NCI-H774 (cell line): ENCODE measurements at places on chromosomes 6 and 20.

DNA sequence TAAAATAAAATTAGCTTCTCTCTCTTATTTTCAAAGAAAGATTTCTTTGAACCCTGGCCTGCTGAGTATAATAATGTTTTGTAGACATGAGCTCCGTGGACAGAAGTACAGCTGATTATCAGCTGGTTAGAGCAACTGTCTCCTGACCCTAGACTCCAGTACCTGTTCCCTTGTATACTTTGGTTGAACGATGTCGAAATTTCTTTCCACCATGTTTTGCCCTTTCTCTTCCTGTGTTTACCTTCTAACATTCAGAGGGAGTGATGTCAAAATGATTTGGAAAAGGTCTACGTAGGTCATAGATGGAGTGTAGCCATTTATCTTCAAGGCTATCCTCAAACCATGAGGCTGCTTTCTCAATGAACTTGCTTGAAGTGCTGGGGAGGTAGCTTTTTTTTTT lies 16.8 kb upstream of the ADTRP start:
- DNase-seq = no peak

DNA sequence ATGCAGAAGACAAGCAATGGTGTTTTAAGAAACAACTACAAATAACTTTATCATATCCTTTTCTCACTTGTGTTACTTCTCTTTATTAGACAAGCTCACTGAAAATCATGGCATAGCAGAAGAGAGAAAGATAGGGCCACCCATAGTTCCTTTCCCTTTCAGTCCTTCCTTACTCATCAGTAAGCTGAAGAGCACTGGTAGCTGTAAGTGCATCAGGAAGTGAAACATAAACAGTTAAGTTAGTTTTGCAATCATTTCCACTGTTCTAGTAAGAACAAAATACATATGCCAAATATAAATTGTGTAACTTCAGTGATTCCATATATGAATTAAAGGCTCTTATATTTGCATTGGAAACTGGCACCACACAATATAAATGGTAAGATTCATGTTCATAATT lies 220.1 kb downstream of the HACE1 start:
- DNase-seq = no peak

DNA sequence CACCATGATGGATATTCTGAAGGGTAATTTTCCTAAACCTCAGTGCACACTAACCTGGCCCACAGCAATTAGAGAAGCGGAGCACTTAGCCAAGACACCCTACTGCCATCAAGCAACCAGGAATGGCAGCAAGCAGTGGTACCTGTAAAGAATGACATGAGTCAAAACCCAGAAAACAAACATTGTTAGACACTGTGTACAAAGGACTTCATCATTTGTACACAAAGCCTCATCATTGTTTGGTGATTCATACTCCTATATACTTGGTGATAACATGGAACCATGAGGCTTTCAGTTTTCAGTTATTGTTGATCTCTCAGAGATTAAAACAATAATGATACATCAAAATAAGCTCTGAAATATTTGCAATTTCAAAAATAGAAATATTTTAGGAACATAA lies 74.6 kb downstream of the MLIP start:
- no peak for DNase-seq

- no peak for DNase-seq
Observed at GRCh38 chr6:116267836-116268588, 11.7 kb downstream of the TSPYL1 start.

DNA sequence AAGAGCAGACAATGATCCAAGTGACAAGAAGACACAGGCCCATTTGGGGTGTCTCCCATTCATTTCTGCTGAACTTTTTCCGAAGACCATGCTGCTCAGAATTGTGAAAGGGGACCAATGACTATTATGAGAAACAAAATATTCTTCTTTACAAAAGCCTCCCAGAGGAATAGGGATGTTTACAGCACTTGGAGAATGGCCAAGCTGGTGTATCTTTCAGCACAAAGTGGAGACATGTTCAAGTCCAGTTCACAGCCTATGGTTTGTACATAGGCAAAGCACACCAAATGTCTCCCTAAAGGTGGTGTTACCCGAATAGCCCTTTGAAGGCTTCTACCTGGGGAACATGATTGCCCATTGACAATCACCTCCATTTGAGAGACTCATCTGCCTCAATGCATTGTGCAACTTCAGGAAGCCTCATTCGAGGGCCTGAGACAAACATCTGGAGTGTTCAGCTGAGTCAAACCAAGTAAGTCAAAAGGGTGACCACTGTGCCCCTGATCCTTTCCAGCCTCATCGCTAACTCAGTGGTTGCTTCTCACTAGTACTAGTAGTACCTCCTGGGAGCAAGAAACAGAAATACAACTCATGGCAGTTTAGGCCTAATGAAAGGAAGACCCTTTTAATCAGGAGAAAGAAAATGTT lies 451.0 kb upstream of the MARCKS start:
- DNase-seq = no peak

DNA sequence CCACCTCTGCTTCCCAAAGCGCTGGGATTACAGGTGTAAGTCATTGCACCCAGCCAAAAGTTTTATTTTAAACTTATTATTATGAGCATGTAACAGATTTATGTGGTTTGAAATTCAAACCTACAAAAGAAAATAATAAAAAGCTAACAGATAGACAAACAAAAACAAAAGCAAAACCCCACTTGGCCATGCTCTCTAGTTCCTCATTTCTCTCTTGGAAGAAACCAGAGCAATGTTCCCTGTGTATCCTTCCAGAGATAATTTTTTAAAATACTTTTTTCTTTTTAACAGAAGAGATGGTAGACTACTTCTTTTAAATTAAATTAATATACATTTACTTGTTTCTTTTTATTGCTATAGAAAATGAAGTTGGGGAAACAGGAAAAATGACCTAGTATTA lies 28.0 kb upstream of the SLC17A3 start:
- DNase-seq = no peak

- no peak for DNase-seq
Observed at GRCh38 chr20:7879883-7880282, 60.4 kb downstream of the HAO1 start.

DNA sequence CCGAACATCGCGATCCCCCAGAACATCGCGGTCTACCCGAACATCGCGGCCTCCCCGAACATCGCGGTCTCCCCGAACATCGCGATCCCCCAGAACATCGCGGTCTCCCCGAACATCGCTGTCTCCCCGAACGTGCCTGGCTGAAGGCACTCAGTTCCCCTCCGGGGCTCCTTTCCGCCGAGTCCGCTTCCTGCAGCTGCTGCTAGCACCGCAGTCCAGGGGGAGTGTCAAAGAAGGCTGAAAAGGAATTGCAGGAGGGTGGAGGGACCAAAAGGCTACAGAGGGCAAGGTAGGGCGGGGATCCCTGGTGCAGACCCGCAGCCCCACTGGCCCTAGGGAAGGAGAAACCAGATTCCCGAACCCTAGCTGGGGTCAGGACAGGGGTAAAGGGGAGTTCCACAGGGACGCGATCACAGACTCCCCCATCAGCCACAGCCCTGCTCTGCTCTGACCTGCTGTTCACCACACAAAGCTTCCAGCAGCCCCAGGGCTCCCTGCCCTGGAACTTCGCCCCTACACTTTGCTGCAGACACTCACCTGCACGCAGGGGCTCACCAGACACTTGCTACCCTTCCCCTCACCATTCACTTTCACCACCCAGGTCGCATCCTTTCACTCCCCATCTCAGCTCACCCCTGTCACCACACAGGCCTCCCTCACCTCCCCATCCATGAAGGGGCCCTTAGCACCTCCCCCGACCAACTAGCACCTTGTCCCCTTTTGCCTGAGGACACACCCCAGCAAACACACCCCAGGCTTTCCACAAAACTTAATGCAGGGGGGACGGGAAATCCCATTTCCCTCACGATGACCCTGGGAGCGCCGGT lies 1.7 kb downstream of the ULBP1 start:
- DNase-seq = no peak
